ENCODE measurements at places on chromosomes 11 and 22.

DNA sequence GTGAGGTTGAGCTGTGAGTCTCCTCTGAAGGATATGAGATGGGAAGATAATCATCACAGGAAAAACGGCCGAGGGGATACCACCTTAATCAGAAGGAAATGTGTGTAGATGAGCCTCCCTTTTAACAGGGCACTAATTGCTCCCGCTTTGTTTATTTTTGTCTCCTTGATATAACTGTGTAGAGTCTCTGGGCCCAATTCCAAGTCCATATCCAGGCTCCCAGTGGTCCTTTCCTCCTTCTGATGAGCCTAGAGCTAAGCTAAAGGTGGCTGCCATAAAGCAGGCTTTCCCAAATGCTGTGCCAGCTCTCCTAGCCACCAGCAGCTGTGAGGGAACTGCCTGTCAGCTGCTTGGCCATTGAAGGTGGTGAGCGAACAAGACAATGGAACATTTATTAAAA lies 17.1 kb upstream of the CCDC90B start:
- no peak for DNase-seq

DNA sequence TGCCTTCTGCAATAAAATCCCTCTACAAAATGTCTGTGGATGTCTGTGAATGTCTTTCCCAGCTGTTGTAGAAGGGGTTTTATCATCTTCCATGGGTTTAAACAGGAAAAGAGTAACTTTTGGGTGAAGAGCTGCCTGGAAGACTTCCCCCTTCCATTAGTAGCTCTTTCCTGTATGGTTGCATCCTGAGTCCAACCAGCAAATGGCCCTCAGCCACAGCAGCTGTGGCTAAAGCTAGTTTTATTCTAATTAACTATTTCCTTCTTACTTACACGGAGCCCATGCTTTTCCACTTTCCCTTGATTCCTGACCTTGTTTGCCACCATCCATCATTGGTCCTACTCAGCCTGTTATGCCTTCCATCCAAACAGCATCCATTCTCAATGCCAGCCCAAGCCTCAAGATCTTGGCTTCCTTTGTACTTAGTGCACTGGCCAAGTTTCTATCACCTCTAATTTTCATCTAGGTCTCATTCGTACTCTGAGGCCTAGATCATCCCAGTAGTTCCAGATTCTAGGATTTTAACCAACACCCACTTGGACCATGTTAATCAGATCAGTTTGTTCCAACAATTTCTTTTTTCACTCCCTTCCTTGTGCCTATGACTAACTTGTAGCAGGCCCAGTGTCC lies 41.5 kb upstream of the CADM1 start:
- DNase-seq, result no peak

GRCh38 chr11:17392872-17393271 lies 4.4 kb upstream of the KCNJ11 start:
- no peak for DNase-seq

- DNase-seq, result no peak
Measured at GRCh38 chr11:8100158-8100557, 19.1 kb downstream of the TUB start.

- DNase-seq, result no peak
Measured at GRCh38 chr11:68750195-68751003, 921 bp downstream of the TESMIN start.

GRCh38 chr22:45831394-45831793 lies 145.6 kb downstream of the WNT7B start:
- no peak for DNase-seq

DNA sequence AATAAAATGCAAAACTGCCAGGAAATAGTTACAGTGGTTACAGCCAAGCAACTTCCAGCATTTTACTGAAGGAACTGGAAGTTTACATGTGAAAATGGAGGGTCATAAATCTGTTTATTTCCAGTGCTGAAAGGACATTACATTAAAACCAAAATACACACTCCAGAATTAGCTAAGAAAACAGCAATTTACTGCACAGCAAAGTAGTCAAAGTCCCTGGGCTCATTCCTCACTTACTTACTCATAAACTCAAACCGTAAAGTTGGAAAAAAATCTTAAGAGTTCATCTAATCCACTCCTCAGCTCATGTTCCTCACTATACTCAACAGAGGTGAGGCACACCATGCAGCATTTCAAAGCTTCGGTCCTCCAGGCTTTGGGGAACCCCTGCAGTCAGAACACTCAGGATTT lies 17.4 kb downstream of the CTSC start:
- DNase-seq, result no peak

DNA sequence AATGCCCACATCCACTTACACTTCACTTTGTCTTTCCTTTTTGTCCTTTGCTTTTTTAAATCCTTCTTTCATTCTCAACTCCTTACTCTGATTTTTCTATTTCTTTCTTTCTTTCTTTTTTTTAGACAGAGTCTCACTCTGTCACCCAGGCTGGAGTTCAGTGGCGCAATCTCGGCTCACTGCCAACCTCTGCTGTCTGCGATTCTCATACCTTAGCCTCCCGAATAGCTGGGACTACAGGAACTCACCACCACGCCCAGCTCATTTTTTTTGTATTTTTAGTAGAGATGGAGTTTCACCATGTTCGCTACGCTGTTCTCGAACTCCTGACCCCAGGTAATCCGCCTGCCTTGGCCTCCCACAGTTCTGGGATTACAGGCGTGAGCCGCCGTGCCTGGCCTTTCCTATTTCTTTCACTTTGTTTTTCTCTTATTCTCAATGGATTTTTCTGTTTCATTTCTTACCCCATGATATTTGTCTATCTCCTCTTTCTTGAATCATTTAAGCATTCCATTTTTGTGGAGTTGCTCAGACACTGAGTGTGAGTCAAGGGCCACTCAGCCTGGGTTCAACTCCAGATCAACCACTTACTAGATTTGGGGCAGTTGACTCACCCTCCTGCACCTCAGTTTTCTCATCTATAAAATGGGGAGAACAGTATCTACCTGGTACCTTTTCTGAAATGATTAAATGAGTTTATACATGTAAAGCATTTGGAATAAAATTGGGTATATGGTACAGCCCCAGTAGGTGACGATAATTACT lies 7.6 kb downstream of the KCNJ5 start:
- no peak for DNase-seq

GRCh38 chr22:23397008-23397612 lies 183.0 kb downstream of the IGLL1 start:
- DNase-seq, result no peak

- no peak for DNase-seq
Measured at GRCh38 chr11:108148556-108148955, 27.2 kb downstream of the ACAT1 start.

DNA sequence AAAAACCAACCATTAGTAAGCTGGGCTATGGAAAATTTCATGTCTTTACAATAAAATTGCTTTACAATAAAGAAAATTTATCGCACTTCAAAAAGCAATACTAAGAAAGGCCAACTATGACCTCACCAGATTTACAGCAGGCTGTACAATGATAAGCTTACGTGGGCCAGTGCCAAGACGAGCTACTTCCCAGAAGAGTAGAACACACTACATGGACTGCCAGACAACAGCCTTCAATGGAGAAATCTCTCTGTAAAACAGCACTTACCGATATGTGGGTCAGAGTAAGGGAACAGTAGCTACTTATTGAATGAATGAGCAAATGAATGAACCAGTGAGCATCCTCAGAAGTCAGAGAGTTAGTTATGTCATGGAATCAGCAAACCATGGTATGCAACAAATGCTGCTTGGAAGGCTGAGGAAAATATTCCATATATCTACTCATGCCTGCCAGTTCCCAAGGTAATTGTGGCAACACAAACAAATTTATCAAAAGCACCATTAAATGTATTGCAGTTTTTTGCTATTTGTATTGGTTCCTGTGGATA lies 74.4 kb downstream of the SLC36A4 start:
- no peak for DNase-seq
